Common myeloid progenitor, CD34-positive (primary cell): ENCODE measurements at places on chromosomes 5 and 9.

GRCh38 chr5:140246378-140247122, 56.4 kb downstream of the PFDN1 start:
- H3K27me3 ChIP-seq: no peaks in the 10 kb centered on the region
- H3K4me1 ChIP-seq: peaks cover 5% of the 10 kb centered on the region
- no peak for DNase-seq
- H3K4me3 ChIP-seq: no peak overlapping the region
- H3K27ac ChIP-seq: no peak overlapping the region

DNA sequence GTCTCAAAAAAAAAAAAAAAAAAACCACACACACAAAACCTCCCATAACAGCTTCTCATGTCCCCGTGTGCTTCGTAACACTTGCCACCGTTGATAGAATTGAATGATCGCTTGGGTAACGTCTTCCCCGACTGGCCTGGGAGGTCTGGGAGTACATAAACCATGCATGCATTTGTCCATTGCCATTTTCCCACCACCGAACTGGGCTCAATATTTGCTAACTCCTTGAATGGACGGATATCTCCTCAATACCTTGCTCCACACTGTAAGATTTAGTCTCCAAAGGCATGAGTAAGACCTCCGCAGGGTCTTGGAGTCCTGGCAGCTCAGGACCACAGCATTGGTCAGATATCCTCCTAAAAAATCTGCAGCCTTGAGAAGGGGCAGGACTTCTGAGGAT, 3.2 kb upstream of the P4HA2 start:
- DNase-seq: no peak
- H3K4me3 ChIP-seq: no peak overlapping the region
- H3K27me3 ChIP-seq: peaks cover 20% of the 10 kb centered on the region
- no peaks in the 10 kb centered on the region for H3K36me3 ChIP-seq

- no peaks in the 10 kb centered on the region for H3K27me3 ChIP-seq
- no peak for DNase-seq
- no peak overlapping the region for H3K27ac ChIP-seq
- no peaks in the 10 kb centered on the region for H3K36me3 ChIP-seq
- H3K4me3 ChIP-seq: no peak overlapping the region
Measured at GRCh38 chr9:13804532-13804931, 509.4 kb downstream of the NFIB start.

GRCh38 chr9:77854258-77854915, 177.2 kb downstream of the GNAQ start:
- H3K27ac ChIP-seq: no peak overlapping the region
- H3K36me3 ChIP-seq: no peaks in the 10 kb centered on the region
- H3K4me3 ChIP-seq: no peak overlapping the region
- no peaks in the 10 kb centered on the region for H3K27me3 ChIP-seq
- H3K4me1 ChIP-seq: peaks cover 12% of the 10 kb centered on the region

DNA sequence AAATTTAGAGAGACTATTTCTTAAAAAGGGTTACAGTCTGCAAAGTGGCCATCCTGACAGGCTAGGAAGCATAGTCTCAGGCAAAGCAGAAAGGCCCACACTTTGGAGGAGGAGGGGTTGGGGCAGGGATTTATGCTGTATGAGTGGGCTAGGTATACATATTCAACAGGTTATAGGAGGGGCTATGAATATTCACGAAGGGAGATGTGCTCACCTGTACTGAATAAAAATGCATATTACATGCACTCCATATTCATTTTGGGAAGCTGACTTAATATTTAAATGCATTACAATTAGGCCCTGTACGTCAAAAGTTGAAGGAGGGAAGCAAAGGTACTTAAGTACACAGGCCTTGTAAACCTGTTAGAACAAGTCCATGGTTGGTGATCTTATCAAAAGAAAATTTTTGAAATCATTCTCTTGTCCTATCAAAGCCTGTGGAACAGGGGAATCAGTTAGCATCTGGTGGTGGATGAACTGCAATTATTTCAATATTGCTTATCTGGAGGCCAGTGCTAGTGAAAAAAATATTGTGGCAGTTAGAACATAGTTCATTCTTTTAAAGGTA, 1.6 kb downstream of the CENPP start:
- peaks cover 32% of the 10 kb centered on the region for H3K4me1 ChIP-seq
- H3K4me3 ChIP-seq: peak overlapping the region; percentile 98
- H3K27ac ChIP-seq: no peak overlapping the region
- DNase-seq: no peak
- peaks cover 8% of the 10 kb centered on the region for H3K36me3 ChIP-seq

- no peak overlapping the region for H3K4me3 ChIP-seq
- H3K27ac ChIP-seq: no peak overlapping the region
- H3K27me3 ChIP-seq: no peaks in the 10 kb centered on the region
- H3K36me3 ChIP-seq: peaks cover 9% of the 10 kb centered on the region
- H3K4me1 ChIP-seq: peaks cover 2% of the 10 kb centered on the region
Measured at GRCh38 chr5:151739939-151740335, 18.5 kb downstream of the ATOX1 start.

DNA sequence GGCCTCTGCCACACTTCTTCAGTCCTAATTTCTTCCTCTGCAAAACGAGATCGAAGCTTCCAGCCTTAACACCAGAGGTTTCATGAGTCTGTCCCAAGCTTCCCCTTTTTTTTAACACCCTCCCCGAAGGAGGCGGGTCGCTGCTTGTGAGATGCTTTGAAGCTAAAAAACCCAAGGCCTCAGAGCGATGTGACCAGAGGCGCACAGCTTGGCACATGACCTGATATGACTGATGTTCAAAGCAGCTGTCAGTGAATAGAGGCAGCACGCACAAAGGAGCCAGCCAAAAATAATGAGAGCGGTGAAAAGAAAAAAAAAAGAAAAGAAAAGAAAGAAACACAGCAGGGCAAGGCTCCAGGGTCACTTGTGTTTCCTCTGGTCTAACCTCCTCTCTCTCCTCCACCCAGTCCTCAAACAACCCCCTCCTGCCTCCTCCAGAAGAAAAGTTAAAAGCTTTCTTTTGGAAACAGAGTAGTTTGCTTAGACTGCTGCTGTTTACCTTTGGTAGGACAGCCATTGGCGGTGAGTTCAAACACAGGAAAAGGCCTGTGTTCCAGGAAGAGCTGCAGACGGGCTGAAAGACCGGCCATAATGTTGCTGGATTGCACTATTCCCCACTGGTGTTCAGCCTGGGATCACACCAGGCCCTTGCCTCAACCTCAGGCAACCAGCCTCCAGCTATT, 10.9 kb upstream of the ZNF366 start:
- peaks cover 4% of the 10 kb centered on the region for H3K4me1 ChIP-seq
- no peaks in the 10 kb centered on the region for H3K36me3 ChIP-seq
- no peak overlapping the region for H3K27ac ChIP-seq
- DNase-seq: peak; percentile 84
- no peaks in the 10 kb centered on the region for H3K27me3 ChIP-seq
- no peak overlapping the region for H3K4me3 ChIP-seq

DNA sequence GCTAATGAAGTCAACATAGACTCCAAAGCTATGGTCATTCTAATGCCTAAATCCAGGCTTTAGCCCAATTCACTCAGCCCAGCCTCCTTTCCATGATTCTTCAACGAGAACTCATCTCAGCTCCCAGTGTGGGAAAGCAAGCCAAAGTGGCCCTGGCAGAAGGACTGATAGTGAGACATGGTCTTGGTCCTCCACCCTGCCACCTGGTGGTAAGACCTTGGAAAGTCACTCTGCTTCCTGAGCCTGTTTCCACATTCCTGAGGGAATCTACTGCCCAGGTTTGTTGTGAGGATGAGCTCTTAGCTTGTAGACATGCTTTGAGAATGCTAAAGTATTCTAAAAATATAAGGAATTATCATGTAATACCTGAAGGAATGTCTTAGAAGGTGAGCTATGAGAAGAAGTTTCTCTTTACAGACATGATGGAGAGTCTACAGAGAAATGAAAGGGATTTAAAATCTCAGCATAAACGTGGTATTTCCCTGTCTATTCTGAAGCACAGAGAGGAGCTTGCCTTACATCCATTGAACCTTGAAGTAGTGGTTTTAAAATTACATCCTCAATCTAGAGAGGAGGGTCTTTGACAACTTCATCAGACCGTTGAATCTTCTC, 173.5 kb downstream of the TRIM32 start:
- no peaks in the 10 kb centered on the region for H3K36me3 ChIP-seq
- H3K4me3 ChIP-seq: no peak overlapping the region
- no peak overlapping the region for H3K27ac ChIP-seq
- no peaks in the 10 kb centered on the region for H3K27me3 ChIP-seq
- no peaks in the 10 kb centered on the region for H3K4me1 ChIP-seq
- peak; percentile 11 for DNase-seq

- peaks cover 77% of the 10 kb centered on the region for H3K4me1 ChIP-seq
- peaks cover 31% of the 10 kb centered on the region for H3K36me3 ChIP-seq
- peak; percentile 26 for DNase-seq
- no peaks in the 10 kb centered on the region for H3K27me3 ChIP-seq
- H3K4me3 ChIP-seq: peak overlapping the region; percentile 88
Measured at GRCh38 chr9:136544548-136544963, 1.3 kb downstream of the NOTCH1 start.

GRCh38 chr5:58666141-58666540, 83.3 kb downstream of the RAB3C start:
- H3K27me3 ChIP-seq: no peaks in the 10 kb centered on the region
- H3K36me3 ChIP-seq: no peaks in the 10 kb centered on the region
- no peak overlapping the region for H3K4me3 ChIP-seq
- DNase-seq: no peak
- H3K27ac ChIP-seq: no peak overlapping the region

- no peaks in the 10 kb centered on the region for H3K27me3 ChIP-seq
- no peak overlapping the region for H3K27ac ChIP-seq
- DNase-seq: no peak
- H3K4me1 ChIP-seq: no peaks in the 10 kb centered on the region
Measured at GRCh38 chr5:170582644-170583330, 79.0 kb downstream of the KCNIP1 start.

DNA sequence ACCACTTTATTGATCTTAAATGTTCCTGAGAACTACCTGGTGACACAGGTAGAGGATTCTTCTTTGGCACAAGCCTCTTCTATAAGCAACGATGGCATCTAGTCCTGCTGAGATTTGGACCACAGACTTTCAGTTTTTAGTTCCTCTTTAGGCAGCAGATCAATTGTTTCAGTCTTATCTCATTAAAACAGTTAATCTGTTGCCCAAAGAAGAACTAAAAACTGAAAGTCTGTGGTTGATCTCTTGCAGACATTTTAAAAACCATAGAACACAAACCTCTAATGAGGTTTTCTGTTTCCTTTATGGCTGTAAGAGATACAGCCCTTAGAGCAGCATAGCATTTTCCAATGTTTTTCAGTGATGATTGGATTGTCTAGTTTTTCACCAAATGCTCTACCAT, 480.9 kb downstream of the MTRR start:
- H3K4me1 ChIP-seq: peaks cover 11% of the 10 kb centered on the region
- no peaks in the 10 kb centered on the region for H3K36me3 ChIP-seq
- peak; percentile 92 for DNase-seq
- H3K4me3 ChIP-seq: no peak overlapping the region

- no peaks in the 10 kb centered on the region for H3K27me3 ChIP-seq
- H3K27ac ChIP-seq: no peak overlapping the region
- H3K4me1 ChIP-seq: no peaks in the 10 kb centered on the region
Measured at GRCh38 chr5:149635394-149635793, 54.1 kb downstream of the ARHGEF37 start.

DNA sequence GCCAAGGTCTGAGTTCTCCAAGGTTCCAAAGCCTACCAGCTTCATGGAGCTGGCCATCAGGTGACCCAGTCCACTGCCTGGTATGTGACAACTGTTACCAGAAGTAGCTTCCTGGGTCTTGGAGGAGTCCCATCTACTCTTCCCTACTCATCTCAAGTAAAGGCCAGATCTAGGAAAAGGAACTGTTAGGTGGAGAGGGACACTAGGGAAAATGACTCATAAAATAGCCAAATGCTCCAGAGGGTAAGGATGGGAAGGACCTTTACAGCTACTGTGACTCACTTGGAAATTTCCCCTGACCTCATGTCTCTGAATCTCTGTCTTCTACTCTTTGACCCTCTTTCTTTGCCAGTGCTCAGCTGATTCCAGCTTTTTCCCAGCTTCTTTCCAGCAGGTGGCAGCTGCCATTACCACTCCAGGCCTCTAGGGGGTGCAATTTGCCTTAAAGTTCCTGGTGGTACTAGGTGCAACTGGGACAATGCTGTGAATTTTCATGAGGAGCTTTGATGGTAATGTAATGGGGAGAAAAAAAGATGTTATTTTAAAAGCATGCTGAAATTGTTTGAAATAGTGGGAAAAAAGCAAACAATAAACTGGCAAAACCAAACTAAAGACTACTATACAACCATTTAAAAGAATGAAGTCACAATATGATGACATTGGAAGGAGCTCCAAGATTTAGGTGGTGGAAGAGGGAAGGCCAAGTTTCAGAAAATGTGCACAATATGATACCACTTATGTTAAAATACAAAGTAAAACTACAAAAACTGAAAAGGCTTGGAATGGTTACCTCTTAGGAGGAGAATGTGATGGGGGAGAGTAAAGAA, 27.1 kb upstream of the MYORG start:
- peaks cover 4% of the 10 kb centered on the region for H3K36me3 ChIP-seq
- DNase-seq: peak; percentile 46
- H3K4me3 ChIP-seq: no peak overlapping the region

DNA sequence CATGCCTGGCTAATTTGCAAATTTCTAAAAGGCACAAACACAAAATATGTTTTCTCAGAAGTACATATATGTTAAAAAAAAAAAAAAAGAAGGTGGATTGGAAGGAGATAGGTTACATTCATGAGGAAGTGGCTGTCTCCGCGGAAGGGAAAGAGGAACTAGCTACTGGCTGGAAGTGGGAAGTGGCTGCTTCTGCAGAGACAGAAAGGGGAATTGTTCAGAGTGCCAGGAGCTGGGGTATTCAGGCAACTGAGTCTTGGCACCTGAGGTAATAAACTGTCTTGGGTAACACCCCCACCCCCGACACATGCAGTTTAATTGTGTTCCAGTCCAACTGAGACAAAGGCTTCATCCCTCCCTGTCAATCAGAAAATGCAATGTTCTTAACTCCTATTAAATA, 45.6 kb downstream of the S1PR3 start:
- DNase-seq: peak; percentile 27
- H3K4me3 ChIP-seq: no peak overlapping the region
- H3K27me3 ChIP-seq: peaks cover 2% of the 10 kb centered on the region
- H3K4me1 ChIP-seq: no peaks in the 10 kb centered on the region

GRCh38 chr5:10621832-10622231, 58.0 kb downstream of the ANKRD33B start:
- no peaks in the 10 kb centered on the region for H3K36me3 ChIP-seq
- no peaks in the 10 kb centered on the region for H3K27me3 ChIP-seq
- DNase-seq: peak; percentile 33
- H3K4me1 ChIP-seq: peaks cover 23% of the 10 kb centered on the region
- H3K27ac ChIP-seq: no peak overlapping the region

- H3K36me3 ChIP-seq: no peaks in the 10 kb centered on the region
- peaks cover 18% of the 10 kb centered on the region for H3K4me1 ChIP-seq
- no peak for DNase-seq
- no peak overlapping the region for H3K4me3 ChIP-seq
- H3K27ac ChIP-seq: no peak overlapping the region
- H3K27me3 ChIP-seq: peaks cover 61% of the 10 kb centered on the region
Measured at GRCh38 chr9:91951944-91952520, 2.0 kb upstream of the ROR2 start.

DNA sequence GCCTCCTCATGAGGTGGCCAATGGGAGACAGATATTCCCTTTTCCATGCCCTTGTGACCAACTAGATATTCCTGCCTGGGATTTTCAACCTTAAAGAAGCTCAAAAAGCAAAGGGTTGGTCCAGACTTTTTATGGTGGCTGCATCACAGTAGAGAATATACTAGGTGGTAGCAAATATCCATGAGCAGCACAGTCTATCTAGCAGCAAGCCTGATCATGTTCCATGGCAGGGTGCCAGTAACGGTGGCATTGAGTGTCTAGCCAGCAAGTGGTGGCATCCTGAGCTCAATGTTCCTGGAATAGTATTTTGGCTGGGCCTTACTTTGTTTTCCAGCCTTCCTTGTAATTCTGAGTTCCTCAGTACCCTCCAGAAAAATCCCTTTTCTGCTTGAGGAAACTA, 25.8 kb downstream of the CDC25C start:
- no peak overlapping the region for H3K4me3 ChIP-seq
- peaks cover 2% of the 10 kb centered on the region for H3K4me1 ChIP-seq
- peak overlapping the region; percentile 27 for H3K27ac ChIP-seq
- DNase-seq: peak; percentile 85
- H3K36me3 ChIP-seq: no peaks in the 10 kb centered on the region
- no peaks in the 10 kb centered on the region for H3K27me3 ChIP-seq
